ENCODE measurements at places on chromosomes 7 and 10. TPM values are rescaled to one million over a fixed set of nuclear protein-coding genes. Genes with fewer than 3 reads are reported as not detected.

GRCh38 chr7:130426564-130426963 is 14.3 kb downstream of the CEP41 start:
- no peak for DNase-seq

- no peak for DNase-seq
Observed at GRCh38 chr10:69807696-69808095, 6.0 kb downstream of the COL13A1 start.

DNA sequence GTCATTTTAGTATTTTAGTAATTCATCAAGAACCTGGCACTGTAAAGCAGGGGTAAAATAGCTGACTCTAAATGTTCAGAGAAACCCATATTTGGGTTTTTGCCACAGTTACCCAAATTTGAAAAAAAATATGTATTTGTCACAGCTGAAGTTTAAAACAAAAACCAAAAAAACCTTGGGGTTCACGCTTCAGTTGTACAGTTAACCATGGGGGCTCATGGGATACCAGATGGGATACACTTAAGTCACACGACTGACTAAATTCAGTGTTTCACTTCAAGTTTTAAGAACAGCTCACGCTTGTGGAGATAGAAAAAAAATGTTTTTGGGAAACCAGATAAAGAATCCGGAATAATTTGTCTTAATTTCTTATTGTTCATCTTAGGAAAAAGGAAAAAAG is 2.1 kb downstream of the ARL3 start:
- no peak for DNase-seq

GRCh38 chr7:69962186-69963065 is 364.2 kb downstream of the AUTS2 start:
- no peak for DNase-seq

DNA sequence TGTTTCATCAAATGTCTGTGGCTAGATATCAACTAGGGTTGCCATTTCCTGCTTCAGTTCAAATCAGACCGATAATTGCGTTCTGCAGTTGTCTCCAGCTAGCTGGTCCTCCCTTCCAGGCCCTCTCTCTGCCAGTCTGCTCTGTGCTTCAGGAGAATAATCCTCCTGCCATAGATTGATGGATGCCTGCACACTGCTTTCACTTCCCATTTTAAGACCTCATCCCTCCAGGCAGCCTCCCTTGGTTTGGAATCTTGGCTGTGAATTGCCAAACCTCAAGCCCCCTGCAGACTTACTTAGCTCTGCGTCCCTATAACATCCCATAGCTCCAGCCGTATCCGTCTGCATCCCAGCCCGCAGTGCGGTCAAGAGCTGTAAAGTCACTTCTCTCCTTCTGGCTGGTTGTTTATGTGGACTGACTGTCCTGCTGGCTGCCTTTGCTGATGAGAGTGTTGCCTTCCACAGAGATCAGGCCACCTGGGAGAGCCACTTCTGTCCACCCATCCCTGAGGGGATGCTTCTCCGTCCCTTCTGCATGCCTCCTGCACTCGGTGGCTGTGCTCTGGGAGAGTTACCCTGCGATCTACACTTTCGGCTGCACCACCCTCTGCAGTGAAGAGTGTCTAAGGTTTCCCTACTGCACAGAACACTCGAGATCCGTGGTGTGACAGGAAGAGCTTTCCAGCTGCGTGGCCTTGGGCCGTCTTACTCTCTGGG is 22.4 kb upstream of the KLF6 start:
- DNase-seq, result no peak

GRCh38 chr7:50733552-50733951 is 49.1 kb downstream of the GRB10 start:
- DNase-seq, result no peak

GRCh38 chr10:112442063-112442462 is 4.7 kb downstream of the ZDHHC6 start:
- DNase-seq, result no peak

- DNase-seq, result no peak
Observed at GRCh38 chr7:128310499-128310898, 33.2 kb downstream of the RBM28 start.

DNA sequence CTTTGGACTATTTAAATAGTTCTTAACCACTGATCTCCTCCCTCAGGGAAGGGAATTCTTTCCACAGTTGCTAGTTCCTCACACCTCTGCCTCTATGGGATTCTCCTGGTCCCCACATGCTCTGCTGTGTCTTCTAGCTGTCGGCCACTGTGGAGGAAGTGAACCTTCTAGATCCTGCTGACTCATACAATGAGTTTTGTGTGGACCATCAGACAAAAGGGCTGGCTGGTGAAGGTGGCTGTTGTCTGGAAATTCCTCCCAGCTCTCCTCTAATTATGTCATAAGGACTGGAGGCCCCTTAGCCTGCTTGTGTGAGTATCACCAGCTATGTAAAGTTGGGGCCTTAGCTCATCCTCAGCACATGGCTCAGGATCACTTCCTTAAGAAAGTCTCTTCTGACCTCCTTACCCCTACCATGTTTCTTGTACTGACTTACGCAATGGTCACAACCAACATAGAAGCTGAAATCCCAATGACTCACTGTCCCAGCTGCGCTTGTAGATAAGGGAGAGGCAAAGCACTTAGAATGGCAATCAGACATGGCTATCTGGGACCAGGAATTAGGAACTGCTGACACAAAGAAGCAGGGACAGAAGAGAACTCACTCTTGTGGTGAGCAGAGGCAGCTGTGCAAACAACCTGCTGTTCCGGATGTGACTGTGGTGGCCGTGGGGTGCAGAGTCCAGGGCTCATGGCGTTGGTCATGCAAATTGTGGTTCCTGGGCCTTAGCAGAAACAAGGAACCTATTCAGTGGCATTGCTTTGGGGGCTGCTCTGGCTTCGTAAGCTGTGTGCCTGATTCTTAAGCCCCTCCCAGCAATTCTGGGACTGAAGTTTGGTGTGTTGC is 2.5 kb upstream of the MACC1 start:
- peak; percentile 26 for DNase-seq

DNA sequence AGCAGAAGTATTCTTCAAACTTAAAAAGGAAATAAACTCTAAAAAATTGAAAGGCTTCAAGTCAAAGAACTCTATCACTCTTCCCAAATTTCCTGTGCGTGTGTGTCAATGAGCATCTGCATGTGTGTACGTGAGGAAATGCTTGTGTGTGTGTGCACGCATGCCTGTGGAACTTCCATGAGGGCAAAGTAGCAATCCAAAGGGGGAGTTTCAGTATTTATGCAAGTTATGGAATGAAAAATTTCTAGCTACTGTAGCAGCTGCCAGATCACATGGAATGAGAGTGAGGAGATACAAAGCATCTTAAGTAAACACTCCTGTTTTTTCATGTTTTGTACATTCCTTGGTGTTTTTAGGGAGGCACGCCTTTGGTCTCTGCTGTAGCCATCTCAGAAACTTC is 152.6 kb downstream of the RAPGEF5 start:
- no peak for DNase-seq

GRCh38 chr7:7119729-7120128 is 62.6 kb upstream of the C1GALT1 start:
- DNase-seq, result no peak

DNA sequence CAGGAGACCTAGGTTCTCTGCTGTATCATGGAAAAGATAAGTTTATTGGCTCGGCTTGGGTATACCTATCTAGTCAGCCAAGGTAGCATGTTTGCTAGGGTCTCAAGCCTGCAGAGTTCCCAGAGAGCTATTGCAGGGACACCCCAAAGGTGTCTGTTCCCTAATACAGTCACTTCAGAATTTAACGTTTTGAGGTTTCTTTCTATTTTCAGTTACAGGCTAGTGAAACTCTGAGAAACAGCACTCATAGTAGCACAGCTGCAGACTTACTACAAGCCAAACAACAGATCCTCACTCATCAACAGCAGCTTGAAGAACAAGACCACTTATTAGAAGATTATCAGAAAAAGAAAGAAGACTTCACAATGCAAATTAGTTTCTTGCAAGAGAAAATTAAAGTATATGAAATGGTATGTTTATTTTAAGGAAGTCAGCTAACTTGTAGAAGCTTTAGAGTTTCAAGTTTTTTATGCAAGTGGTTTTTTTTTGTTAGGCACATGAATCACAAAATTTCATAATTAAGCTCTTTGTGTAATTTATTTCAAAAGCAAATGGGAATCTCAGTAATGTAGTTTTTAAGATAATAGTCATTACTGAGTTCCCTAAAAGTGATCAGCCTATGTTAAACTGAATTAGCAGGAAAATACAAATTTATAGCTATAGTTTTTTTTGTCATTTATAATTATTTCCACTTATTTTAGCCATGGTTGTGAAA is 54.9 kb downstream of the AKAP9 start:
- no peak for DNase-seq

DNA sequence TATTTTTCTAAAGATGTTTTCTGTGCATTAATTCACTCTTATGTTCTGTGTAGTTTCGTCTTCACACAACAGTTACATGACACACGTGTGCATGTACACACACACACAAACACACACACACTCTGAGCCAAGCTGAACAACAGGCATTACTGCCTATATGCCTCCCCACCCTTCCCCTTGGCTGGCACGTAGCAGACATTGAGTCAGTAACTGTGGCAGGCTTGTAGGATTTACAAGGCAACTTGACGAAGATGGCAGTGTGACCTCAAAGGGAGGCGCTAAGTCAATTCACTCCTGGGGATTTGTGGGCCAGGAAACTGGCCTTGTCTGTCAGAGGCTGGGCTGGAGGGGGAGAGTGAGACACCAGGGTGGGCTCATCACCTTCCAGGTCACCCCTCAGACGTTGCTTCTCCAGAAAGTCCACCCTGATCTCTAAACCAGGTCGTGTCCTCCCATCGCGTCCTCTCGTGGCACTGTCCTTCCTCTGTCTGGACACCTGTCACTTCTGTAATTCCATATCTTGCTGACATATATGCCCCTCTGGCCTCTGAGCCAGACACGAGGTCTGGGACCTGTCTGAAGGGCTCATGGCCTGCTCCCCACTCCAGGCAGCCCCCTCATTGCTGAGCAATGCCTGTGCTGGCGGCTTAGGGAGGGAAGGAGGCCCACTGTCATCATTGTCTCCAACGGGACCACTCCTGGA is 41.1 kb upstream of the INPP5A start:
- no peak for DNase-seq

DNA sequence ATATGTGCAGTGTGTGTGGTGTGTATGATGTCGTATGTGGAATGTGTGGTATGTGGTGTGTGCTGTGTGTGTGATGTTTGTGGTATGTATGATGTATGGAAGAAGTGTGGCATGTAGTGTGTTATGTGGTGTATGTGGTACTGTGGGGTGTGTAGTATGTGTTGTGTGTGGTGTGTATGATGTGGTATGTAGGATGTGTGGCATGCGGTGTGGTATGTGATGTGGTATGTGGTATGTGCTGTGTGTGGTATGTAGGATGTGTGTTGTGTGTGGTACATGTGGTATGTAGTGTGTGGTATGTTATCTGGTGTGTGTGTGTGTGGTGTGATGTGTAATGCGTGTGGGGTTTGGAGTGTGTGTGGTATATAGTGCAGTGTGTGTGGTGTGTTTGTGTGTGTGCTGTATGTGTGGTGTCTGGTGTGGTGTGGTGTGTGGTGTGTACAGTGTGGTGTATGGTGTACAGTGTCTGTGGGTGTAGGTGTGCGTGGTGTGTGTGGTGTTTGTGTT is 129.6 kb downstream of the ATP6V0E2 start:
- no peak for DNase-seq

GRCh38 chr10:123766761-123767160 is 100.6 kb downstream of the GPR26 start:
- DNase-seq, result no peak

- DNase-seq, result no peak
Observed at GRCh38 chr7:99798972-99799371, 15.0 kb upstream of the CYP3A4 start.

DNA sequence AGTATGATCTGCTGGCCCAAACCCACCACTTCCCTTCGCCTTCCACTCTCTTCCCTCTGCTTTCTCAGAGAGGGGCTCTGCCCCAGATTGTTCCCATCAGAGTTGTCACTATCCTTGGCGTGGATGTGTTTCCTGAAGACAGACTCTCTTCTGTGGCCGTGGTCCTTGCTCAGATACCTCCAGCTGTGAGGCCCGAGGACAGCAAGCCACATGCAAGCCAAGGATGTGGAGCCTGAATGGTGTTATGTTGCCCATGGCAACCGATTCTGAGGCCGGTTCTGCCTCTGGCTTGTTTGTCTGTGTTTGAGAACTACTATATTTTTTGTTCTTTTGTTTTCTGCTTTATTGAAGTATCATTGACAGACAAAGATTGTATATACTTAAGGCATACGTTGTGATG is 247.4 kb upstream of the PODXL start:
- no peak for DNase-seq

- no peak for DNase-seq
Observed at GRCh38 chr10:62456611-62457101, 82.5 kb downstream of the ZNF365 start.

DNA sequence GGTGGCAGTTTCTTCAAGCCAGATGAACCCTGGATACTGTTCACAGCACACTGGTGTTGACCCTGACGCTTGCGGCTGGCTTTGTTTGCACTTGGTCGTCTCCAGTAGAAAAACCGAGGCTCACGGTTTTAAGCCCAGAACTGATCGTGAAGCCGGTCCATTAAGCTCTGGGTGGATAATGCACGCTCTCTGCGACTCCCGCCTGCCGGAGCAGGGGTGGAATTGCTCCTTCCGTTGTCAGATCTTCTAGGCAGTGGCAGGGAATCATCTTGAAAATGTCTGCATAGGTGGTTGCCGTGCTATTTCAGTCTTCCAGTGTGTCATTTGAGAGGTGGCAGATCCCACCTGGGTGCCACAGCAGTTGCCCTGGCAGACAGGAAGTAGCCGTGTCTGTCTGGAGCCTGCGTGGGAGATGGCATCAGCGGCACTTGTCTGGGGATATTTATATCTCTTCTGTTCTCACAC is 35.9 kb upstream of the AP5Z1 start:
- no peak for DNase-seq

DNA sequence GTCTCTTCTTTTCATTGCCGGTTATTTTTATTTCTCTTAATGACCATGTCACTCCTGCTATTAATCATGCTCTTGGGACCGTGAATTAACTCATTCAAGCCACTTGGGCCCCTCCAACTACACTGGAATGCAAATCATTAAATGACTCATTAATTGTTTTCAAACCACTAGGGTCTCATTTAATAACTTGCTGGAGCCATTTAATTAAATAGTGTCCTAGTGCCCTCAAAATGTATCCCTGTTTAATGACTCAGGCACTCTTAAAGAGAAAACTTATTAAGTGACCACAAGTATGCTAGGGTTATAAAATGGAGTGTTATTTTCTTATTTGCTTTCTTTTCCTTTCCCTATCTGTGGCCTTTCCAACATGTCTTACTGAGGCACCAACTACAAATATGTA is 73.0 kb downstream of the PLXDC2 start:
- no peak for DNase-seq

DNA sequence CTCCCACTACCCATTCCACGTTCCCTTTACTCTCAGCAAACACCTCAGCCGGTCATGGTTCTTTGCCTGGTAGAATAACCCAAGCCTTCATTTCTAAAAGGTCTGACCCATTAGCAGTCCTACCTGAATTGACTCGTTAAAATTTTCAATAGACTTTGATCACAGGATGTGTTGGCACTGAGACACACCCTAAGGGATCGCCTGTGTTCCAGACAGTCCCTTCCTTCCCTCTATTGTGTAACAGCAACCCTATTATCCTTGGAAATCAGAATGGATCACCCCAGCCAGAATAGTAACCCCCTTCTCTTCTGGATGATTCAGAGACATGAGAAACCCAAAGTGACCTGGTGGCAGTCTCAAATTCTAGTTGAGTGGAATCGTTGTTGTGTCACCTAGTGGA is 20.4 kb upstream of the FAM171A1 start:
- DNase-seq, result no peak

LRGUK gene
- 0.39 TPM for total RNA-seq

PNLIPRP1 gene
- not detected for total RNA-seq

GPER1 gene
- 0.19 TPM for total RNA-seq

ZNF467 gene
- 0.83 TPM for total RNA-seq

IGFBP1 gene
- not detected for total RNA-seq

COBL gene
- not detected for total RNA-seq
